ENCODE measurements at places on chromosomes 16 and 17.

GRCh38 chr16:7615565-7615964 lies 282.9 kb downstream of the RBFOX1 start:
- no peak for DNase-seq

DNA sequence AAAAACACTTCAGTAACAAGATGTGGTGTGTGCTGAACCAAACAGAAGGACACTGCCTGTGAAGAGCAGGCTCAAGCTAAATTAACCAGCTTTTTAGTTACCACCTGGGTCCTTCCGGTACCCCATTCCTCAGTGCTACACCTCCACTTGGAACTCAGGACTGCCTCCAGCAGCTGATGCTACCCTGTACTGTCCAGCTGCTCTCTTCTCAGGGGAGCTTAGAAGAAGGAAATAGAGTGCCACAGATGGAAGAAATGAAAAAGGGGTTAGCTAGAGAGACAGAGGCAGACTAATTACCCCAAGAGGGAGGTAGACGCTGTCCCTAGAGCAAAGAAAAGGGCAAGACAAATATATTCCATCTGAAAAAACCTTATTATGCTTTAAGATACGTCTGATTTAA lies 5.7 kb downstream of the MED13 start:
- DNase-seq, result no peak

DNA sequence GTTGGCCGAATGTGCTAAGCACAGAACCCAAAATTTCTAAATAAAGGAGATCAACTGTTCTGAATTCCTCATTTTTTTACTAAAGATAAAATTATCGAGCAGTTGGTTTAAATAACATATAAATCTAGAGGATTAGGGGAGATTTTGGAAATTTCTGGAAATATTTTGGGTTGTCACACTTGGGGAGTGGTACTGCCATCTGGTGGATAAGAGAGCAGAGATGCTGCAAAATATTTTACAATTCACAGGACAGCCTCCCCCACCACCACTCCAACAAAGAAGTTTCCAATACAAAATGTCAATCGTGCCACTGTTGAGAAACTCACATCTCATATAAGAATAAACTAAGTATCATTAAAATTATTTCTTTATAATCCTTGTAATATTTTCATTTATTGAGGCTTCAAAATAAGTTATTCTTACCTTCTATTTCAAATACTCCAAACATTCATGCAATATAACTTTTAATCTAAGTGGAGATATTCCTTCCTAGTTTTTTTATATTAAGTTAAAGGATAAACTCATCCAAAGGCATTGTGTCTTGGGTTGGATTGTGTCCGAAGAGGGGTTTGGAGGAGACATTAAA lies 17.0 kb upstream of the ABCA8 start:
- no peak for DNase-seq

- no peak for DNase-seq
Observed at GRCh38 chr16:68488554-68488953, 40.2 kb upstream of the SMPD3 start.

DNA sequence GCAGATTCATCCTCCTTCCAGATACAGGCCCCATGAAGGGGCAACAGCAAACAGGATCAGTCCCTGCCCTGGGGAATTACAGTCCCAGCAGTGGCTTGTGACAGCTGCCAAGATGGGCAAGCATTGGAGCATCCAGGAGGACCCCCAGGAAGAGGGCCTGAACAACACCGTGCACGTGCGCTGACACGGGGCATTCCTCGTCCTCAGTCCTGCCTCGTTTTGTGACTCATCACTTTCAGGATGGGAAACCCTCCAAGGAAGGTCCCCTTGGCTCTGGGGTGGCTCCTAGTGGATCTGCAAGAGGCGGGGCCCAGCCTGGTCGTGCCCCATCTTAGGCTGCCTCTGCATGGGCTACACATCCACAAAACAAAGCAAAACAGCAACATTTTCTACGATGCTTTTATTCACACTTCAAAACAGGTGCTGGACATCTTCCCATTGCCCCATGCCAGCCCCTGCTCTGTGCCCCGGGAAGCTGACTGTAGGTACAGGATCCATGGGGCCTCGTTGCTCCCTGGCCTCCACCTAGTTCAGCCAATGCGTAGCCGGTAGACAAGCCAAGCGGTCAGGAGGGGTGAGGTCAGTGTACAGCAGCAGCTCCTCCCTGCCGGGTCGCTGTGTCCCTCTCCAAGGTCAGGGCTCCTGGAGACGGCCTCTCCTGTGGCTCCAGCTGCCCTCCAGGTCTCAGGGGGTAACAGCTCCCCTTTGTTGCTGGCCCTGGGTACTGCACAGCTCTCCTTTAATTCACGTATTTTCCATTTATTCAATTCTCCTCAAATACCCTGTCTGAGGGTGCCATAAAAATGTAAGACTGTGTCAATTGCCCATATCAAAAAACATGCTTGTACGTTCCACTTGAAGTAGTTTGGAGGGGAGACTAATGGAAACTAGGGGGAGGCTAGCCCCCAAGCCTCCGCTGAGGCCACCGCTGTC lies 32.2 kb downstream of the ACTG1 start:
- no peak for DNase-seq

DNA sequence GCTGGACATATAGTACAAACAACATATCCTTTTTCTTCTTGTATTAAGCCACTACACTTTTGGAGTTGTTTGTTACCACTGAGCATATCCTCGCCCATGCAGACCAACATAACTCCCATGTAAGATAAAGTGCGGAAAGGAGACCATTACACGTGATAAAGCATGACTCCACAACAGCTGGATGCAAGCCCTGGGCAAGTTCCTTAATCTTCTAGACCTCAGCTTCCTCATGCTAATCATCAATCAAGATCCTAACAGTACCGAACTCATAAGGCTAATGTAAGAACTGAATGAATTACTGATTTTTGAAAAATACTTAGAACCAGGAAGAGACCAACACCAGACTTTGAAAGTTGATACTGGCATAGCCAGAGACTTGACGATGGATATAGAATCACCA lies 47.0 kb upstream of the GSG1L start:
- no peak for DNase-seq

GRCh38 chr17:40090237-40091119 lies 9.9 kb downstream of the NR1D1 start:
- no peak for DNase-seq

- DNase-seq, result no peak
Observed at GRCh38 chr16:66069587-66069986, 296.9 kb upstream of the CDH5 start.

- no peak for DNase-seq
Observed at GRCh38 chr16:64983963-64984362, 137.9 kb downstream of the CDH11 start.

DNA sequence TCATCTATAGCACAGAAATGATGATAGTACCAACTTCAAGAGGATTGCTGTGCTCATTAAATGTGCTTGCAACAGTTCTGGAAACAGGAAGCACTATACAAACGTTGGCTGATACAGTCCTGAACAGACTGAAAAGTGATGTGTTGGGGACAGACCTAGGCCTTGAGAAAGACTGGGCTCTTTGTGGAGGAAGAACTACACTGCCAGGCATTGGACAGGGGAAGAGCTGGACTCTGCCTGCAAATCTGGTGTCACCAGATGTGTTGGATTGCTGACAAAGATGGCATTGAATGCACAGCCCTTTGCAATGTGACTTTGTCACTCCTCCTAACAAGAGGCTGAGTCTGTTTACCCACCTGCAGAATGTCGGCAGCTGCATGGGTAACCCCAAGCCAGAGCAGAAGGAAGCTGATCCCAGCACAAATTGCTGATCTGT lies 12.4 kb upstream of the ST6GALNAC2 start:
- DNase-seq, result no peak

- no peak for DNase-seq
Observed at GRCh38 chr17:40290629-40291280, 3.1 kb downstream of the CDC6 start.

- DNase-seq, result no peak
Observed at GRCh38 chr16:88430524-88431446, 22.3 kb upstream of the ZFPM1 start.

DNA sequence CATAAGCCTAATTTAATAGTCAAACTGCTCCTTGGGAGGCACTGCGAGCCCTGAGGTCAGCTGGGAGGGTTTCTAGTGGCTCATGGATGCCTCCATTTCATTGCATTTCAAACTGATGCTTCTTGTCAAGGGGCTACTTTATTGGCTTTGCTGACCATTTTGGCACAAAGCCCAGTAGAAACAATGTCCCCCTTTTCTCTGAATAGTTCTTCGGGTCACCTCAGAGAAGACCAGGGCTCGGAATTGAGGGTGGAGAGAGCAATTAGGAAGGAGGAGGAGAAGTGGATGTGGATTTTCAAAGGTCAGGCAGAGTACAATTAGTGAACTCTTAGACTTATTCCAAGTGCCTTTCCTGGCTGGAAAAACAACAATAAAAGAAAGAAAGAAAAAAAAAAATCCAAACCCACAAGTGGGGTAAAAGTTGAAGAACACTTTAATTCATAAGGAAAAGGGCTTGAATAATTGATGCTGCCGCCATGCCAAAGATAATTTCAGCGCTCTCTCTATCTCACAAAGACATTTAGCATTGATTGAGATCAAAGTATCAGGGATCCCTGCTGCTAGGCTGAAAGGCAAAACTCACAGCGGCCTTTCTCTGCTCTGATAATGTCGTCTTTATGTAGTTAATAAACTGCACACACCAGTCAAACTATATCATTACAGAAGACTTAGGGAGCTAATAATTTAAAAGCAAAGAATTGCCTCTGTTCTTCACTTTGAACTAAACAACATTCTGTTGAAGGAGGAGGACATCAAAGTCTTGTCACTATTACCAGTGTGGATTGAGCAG lies 122.7 kb downstream of the RGS9 start:
- no peak for DNase-seq

DNA sequence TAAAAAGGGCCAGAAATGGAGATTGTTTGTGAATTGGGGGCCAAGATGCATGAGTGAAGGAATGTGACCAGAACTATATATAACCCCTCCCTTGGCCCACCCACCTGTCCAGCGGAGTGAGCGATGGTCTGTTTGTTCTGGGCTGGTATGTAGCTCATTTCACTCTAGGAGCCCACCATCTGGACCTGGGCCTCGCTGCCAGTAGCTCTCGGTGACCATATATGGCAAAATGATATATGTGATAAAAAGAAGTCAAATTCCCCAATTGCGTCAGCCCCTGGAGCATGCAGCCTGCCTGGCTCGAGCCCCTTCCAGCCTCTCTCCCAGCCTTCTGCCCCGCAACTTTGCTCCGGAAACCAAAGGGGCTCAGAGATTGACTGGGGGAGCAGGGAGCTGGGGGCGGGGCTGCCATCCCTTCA lies 47.3 kb downstream of the CCDC42 start:
- DNase-seq, result no peak

GRCh38 chr16:84970447-84971127 lies 40.7 kb downstream of the ZDHHC7 start:
- DNase-seq, result peak; percentile 35

DNA sequence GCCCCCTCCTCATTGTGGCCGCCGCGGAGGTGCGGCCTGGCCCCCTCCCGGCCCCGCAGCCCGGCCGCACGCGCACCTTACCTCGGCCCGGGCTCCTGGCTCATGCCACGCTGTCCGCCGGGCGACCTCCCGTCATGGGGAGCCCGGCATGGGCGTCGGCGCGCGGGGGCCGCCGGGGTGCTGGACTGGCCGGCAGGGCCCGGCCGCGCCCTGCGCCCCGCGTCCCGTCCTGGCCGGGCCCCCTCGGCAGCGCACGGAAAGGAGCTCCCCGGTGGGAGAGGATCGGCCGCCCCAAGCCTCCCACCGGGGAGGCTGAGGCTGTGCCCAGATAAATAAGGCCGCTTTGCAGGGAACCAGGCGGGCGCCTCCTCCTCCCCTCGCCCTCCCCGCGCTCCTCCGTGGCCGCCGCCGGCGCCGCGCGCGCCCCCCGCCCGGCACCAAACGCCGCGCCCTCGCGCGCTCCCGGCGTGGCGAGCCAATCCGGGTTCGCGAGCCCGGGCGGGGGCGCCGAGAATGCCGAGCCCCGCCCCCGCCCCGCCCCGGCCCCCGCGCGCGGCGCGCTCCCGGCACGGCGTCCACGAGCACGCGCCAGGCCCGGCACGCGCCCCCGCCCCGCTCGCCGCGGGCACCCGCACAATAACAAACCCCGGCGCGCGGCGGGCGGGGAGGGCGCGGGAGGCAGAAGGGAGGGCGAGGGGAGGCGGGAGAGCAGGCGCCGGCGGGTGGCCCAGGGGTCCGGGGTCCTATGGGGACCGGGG lies at the start of gene FBXL16:
Gene FBXL16, minus strand, starts transcription at position 371 of the 758 bp plus-strand sequence. CDS start 8,396 bp downstream, outside the sequence.
- DNase-seq, result peak; percentile 82

DNA sequence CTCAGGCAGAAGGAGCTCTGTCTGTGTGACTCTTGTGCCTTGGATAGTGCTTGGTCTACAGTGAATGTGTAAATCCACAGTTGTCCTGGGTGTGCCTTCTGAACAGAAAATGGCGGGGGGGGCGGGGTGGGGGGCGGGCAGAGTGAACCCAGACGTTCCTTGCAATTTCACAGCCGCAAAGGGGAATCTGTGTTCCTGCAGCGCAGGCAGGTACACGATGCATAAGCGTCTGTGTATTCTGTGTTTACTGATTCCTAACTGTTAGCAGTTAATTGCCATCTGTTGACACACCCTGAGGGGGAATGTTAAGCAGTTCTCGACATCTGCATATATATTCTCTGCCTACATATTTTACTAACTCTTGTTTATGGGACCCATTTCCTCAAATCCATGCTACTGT lies 123.5 kb upstream of the ZFHX3 start:
- DNase-seq, result no peak

- DNase-seq, result no peak
Observed at GRCh38 chr17:5809056-5809455, 224.7 kb upstream of the NLRP1 start.

GRCh38 chr17:34721326-34721725 lies 141.9 kb downstream of the TMEM132E start:
- no peak for DNase-seq

DNA sequence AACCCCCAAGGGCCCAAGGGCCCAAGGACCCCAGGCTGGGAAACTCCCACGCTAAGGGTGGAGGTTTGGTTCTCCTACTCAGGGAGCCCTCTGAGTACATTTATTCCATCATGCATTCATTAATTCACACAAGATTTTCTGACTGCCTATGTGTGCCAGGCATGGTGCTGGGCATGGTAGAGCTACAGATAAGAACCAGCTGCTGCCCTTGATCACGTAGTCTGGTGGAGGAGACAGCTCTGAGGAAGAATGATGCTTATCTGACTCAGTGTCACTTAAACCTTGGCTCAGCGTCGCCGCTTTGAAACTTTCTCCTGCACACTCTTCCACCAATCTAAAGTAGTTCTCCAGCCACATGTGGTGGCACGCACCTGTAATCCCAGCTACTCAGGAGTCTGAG lies 3.6 kb upstream of the ARL4D start:
- no peak for DNase-seq

Measured in NCI-H2107 (cell line).